AG08395 (cell line): ENCODE measurements at places on chromosomes 5 and 9.

DNA sequence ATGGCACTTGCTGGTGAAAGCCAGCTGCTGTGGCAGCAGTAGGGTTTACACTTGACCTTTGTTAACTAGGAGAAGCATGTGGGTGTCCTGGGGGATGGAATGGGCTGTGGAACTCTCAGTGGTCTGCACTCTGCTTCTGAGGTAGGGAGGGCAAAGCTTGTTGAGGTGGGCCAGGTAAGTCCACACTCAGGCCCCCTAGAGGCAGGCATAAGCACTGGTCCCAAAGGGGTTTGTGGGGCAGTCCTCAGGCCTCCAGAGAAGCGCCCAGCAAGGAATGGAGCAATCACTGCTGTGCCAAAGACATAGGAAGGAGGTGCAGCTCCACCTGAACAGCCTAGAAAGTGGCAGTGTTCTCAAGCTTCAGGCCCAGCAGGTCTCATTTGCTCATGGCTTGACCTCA is 34.7 kb downstream of the INSL4 start:
- DNase-seq = no peak

- DNase-seq = no peak
Measured at GRCh38 chr9:26579056-26579455, 313.5 kb downstream of the CAAP1 start.

GRCh38 chr9:108521063-108521590 is 334.7 kb downstream of the ACTL7B start:
- DNase-seq = peak; percentile 70

DNA sequence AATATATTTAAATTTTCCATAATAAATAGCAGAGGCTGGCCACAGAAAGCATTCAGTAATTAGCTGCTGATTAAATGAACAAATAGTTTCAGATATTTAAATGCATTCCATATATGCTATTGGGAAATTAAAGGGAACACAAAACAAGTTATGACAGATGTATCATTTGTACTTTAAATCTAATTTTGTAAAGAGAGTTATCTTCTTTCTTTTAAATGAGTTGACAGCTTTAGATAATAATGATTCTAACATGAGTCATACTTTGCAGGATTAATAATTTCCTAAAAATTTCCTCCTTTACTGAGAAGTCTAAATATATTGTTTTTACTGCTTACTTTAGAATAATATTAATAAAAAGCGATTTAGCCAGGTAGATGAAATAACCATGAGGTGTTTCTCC is 320.1 kb downstream of the ADAMTS6 start:
- no peak for DNase-seq

GRCh38 chr5:9716838-9717281 is 86.7 kb upstream of the TAS2R1 start:
- DNase-seq = peak; percentile 58

DNA sequence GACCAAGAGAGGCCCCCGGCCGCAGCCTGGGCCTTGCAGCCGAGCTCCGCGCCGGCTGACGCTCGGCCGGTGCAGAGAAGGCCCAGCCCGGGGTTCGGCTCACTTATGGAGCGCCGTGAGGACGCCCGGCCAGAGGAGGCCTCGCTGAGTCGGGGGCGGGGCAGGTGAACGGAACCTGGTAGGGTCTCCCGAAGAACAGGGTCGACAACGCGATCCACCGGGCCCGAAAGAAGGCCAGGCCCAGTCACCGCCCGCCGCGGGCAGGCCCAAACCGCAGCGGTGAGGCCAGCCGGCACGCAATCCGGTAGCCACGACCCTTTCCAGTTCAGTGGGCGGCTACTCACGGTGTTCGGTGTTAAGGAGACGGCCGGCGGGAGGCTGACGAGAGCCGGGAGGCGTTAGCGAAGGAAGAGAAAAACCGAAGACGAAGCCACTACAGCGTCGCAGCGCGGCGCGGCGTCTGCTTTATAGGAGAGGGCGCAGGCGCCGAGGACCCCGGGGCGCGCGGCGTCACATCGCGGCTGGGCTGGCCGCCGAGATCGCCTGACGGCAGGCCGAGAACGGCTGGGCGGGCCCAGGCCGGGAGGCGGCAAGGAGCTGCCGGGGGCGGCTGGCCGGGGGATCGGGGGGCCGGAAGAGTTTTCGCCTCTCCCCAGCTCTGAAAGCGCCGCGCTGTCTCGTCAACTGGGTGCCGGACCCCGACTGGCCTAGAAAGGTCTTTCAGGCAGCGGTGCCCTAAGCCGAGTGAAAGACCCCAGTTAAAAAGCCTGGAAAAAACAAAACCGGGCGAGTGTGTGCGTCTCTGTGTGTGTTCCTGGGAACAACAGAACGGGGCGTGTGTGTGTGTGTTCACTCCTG is at the start of gene SKP1:
SKP1 (minus strand) TSS at position 440 of the 858 bp plus-strand sequence. CDS start 2,928 bp downstream, outside the sequence.
- DNase-seq = peak; percentile 93

- DNase-seq = no peak
Measured at GRCh38 chr9:24932785-24933184, 387.1 kb upstream of the IZUMO3 start.

DNA sequence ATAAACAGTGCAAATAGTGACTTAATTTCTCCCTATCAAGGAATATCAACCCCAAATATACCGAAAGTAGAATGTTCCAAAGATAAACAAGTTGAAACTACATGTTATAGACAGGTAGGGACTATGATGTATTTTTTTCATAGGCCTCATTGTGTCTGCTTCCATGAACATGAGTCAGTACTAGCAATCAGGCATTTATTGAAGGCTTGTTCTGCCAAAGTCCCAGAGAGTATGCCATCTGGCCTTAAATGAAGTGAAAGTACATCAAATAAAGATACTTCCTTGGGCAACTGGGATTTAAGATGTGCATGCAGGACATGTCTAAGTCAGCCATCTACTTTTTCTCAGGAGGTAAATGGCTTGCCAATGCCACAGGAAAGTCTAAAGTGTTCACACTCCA is 6.5 kb downstream of the GHR start:
- DNase-seq = no peak

DNA sequence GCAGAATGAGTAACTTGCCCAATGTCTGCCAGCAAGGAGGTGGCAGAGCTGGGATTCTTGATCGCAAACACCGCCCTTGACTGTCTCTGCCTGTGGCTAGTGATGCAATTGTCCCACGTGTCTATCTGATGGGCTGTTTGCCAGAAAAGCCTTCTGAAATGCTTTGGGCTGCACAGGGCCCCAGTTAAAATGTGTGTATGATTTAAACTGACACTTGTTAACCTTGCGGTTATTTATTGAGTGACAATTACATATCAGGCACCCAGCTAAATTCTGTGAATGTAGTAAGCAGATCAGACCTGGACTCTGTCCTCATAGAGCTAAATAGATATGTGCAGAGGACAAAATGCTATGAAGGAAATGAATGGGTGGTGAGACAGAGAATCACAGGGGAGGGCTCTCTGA is 11.6 kb upstream of the IL12B start:
- DNase-seq = peak; percentile 78

DNA sequence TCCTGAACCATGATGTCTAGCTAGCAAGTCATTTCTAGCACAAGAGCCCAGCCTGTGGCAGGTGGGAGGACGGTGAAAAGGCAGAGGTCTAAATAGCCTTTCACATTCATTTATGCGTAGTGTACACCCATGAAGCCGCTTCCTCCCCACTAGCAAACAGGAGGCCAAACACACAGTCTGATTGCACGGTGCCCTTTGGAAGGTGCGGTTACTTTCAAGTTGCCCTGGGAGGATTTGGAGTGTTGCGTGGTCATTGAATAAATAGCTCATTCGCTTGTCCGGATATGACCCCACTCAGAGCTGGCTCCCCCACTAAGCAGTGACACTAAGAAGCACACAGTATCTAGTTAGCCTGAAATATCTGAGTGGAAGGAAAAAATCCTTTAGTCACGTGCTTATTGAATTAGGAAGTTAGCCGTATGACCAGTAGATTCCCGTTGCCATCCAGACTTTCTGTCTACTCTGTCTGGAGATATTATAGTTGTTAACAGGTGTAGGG is 664 bp upstream of the ARSB start:
- no peak for DNase-seq

- no peak for DNase-seq
Measured at GRCh38 chr9:137333016-137333671, 31.1 kb upstream of the NRARP start.
